ENCODE measurements at places on chromosomes 2 and 18. TPM values are rescaled to one million over a fixed set of nuclear protein-coding genes. Genes with fewer than 3 reads are reported as not detected.

DNA sequence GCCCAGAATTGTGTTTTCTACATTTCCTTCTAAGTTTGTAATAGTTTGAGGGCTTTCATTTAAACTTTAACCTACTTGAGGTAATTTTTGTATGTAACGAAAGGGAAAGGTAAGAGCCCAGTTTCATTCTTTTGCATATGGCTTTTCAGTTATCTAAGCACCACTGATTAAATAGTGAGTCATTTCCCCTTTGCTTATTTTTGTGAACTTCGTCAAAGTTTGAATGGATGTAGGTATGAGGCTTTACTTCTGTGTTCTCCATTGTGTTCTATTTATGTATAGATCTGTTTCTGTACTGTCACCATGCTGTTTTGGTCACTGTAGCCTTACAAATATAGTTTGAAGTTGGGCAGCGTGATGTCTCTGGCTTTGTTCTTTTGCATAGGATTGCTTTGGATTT, 944.8 kb upstream of the CNTNAP5 start:
- DNase-seq, result no peak

LAMA1 gene
- 5.2 TPM for polyA plus RNA-seq

GNAL gene
- 3.3 TPM for polyA plus RNA-seq

DNA sequence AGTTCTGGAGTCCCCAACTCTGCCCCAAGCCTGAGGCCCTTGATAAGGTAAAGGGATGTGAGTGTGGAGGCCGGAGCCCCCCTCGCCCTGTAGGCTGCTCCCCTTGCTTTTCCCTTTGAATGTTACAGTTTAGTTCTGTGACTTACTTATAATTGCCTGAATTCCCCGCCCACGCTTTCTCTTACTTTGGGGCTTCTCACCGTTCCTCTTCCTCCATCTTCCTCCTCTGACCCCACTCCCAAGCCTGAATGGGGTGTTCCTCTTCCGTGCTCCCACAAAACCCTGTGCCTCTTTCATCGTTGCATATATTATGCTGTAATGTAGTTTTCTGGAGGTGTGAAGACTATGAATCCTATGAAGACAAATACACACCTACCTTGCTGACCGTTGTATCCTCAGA, 15.0 kb upstream of the IL1RN start:
- no peak for DNase-seq

SALL3 gene
- polyA plus RNA-seq, result not detected

GRCh38 chr2:5696404-5696944, 4.3 kb downstream of the SOX11 start:
- DNase-seq, result peak; percentile 31

DNA sequence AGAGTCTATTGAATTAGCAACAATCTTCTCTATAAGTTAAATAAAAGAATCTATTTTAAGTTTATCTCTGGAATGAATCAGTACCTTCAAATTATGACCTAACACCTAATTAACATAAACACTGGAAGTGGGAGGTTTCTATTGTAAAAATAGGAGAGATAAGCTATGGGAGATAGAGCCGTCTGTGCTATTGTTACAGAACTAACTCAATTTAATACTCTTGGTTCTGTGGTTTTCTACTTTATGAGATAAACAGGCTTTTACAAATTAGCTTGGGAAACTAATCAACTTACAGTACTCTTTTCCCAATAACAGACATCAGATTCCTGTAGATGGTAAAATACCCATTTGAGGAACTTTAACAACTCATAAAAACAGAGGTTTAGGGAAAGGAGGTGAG, 25.6 kb upstream of the STAT1 start:
- DNase-seq, result no peak

RGPD3 gene
- polyA plus RNA-seq, result 0.05 TPM

DNA sequence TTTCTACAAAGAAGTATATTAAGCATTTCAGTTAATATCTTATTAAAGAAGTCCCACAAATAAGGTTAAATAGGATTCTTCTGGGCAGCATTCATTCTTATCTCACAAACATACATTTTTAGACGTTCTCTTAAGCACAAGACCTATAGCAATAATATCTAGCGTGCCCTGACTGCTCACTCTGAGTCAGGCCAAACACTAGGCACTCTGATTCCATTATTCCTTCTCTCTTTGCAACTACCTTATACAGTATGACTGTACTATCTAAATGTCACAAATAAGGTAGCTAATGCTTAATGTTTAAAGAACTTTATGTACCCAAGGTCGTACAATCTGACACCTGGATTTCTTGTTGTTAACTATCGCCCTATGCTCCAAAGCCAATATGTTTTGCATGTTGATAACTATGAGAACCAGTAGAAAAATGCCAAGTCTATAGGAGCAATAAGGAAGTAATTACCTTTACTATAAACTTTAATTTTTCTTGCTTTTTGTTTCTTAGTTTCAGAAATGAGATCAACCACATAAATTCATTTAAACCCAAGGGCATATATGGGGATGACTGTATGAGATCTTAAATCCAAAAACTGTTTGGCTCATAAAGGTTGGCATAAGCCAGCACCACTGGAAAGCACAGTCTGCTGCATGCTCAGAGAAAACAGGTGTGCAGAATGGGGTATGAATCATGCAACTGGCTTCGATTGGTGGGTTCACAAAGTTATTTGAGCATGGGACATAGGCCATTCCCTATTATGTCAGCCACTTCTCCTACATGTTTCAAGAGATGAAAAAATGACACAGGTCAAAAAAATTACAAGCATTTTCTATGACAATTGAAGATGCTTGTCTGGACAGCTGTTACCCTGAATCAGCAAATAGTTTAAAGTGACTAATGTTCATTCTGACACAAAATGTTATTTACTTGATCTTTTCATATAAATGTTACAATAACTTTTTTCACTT, 352.0 kb downstream of the IRS1 start:
- DNase-seq, result no peak

DNA sequence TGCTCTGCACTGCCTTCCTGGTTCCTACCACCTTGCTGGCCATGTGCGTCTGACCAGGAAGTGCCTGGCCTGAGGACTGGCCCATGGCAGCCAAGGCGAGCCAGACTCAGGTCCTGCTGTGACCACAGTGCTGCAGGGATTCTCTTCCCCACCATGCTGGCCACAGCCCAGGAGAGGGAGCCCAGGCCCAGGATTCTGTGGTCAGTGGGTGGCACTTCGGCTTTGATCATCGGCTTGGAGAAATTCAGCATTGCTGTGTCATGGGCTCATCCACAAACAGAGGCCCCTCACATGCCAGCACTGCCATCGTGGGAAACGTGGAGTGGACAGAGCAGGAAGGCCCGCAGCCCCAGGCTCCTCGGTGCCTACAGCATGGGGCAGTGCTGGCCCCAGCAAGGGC, 211.6 kb downstream of the SEPTIN10 start:
- DNase-seq, result no peak

ALPI gene
- not detected for polyA plus RNA-seq

DNA sequence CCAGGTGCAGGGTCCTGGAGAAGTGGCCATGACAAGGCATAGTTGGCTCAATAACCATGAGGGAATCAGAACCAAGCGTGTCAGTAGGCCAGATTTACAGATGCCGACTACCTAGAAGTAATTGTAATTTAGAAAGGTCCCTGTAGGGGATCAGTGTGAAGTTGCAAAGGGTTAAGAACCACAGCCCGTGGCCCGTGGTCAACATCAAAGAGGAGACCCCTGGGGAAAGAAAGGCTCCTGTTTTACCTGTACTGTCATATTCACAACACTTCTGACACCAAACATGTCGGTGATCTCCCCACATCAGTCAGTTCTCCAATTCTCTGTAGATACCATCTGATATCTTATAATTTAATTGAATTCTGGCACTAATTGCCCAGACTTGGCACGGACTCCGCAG, 31.0 kb downstream of the SP100 start:
- no peak for DNase-seq

DNA sequence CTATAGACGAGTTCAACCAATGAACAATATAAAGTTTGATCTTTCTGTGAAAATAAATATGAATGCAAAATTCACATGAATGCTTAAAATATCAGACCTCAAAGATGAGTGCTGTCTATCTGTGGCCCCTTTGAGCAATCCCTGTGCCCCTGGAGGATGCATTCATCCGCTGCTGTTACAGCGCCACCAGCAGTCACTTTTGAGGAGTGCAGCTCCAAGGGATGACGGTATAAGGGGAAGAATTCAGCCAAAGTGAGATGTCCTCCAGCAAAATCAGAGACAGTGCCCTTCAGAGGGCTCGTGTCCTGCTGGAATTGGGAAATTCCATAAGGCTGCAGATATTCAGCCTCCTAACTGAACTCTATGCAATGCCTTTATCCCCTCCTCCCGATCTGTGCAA, 12.0 kb upstream of the CHRNA1 start:
- DNase-seq, result no peak

All from muscle of arm (tissue), 14 donors.